ENCODE measurements at places on chromosomes 2 and 18.

DNA sequence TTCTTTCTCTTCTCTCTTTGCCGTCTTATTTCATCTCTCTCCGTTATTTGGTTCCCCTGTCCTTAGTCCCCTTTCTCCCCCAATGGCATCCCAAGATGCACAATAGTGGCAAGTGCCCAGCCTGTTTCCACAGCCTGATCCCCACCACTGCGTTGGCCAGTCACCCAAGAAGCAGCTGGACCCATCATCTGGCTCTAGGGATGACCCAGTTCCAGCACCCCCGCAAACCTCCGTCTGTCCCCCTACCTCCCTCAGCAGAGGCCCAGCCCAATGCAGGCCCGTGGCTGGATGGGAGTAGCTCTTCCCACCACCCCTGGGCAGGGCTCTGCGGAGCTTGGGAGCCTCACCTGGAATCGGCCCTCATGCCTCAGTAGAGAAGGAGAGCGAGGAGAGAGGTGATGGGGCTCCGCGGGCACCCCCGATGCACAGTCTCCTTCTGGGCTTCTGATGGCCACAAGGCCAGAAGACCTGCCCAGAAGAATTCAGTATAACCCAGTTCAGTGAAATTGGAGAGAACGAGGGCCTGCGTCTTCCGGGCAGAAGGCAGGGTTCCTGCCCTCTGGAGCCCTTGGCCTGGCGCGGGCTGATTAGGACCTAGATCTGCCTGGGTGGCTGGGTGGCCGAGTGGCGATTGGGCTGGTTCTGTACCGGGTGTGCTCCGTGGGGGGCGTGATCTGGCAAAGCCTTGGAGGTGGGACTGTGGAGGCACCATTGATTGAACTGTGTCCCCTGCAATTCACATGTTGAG is 50.9 kb downstream of the RRM2 start:
- no peak for DNase-seq

DNA sequence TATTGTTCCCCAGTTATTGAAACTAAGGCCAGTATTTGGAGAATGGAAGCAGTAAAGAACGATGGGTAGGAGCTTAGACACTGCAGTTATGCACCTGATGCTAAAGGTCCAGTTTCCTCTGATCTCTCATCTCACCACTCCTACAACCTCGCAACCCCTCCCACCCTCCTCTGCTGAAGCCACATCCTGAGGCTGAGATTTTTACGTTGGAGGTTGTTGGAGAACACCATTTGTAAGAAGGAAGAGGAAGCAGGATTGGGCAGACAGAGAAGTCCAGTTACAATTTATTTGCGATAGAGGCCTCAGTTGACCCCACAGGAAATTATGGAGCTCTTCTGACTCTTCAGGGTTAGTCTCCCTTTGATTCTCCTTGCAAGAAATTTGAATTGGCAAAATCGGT is 54.3 kb upstream of the NDUFV2 start:
- DNase-seq = no peak

GRCh38 chr2:110810404-110810803 is 78.0 kb downstream of the ACOXL start:
- DNase-seq = no peak

- no peak for DNase-seq
Measured at GRCh38 chr2:236171181-236171679, 3.0 kb upstream of the GBX2 start.

DNA sequence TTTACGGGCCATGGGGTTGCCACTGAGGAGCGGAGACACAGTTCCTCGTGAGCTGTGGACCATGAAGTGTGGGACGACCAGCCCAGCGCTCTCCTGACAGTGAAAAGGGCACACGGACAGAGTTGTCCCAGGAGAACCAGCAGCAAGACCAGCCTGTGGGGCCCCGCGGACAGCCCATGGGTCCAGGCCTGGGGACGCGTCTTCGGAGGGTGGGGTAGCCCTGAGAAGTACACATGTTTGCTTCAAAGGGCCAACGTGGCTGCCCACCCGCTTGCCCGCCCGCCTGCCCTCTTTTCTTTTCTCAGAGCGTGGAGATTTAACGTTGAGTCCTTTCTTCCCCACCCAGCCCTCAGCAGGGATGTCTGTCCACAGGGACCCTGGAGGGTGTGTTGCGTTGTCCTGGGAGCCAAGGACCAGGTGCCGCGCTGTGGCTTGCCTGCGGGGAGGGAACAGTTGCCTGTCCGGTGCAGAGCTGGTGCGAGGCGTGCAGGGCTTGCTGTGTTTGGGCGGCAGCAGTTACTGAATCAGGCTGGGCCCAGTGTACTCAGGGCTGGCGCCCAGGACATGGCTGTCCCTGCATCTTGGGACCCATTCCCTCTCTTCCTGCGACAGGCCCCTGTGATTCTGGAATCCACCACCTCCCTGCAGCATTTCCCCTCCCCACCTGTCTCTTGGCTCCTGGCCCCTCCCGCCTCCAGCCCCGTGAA is 120.1 kb upstream of the HDAC4 start:
- DNase-seq = no peak

- DNase-seq = no peak
Measured at GRCh38 chr2:220660277-220661145, 911.6 kb downstream of the EPHA4 start.
